ENCODE measurements at places on chromosomes 11 and 22.

GRCh38 chr11:8597182-8597581 is 3.2 kb upstream of the STK33 start:
- no peak overlapping the region for H3K27ac ChIP-seq
- no peak for DNase-seq
- H3K27me3 ChIP-seq: peaks cover 38% of the 10 kb centered on the region
- no peaks in the 10 kb centered on the region for H3K36me3 ChIP-seq
- H3K4me3 ChIP-seq: no peak overlapping the region

DNA sequence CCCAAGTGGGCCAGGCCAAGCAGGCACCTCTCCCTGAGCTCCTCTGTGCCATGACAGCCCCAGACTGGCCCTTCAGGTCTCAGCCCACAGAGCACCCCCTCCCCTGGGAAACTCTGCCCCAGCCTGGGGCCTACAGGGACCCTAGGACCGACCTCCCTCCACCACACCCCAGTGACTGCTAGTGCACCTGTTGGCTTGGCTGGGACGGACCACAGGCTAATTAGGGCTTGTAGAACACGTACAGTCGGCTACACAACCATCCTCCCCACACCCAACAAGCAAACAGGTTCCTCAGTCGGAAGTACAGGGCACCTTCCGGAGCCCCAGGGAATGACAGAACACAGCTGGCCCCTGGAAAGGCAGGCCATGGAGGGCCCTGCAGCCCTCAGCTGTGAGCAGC is 4.3 kb downstream of the SBF1 start:
- DNase-seq: no peak
- peak overlapping the region; percentile 31 for H3K4me3 ChIP-seq
- no peaks in the 10 kb centered on the region for H3K27me3 ChIP-seq
- H3K36me3 ChIP-seq: peaks cover 28% of the 10 kb centered on the region
- H3K4me1 ChIP-seq: peaks cover 53% of the 10 kb centered on the region

DNA sequence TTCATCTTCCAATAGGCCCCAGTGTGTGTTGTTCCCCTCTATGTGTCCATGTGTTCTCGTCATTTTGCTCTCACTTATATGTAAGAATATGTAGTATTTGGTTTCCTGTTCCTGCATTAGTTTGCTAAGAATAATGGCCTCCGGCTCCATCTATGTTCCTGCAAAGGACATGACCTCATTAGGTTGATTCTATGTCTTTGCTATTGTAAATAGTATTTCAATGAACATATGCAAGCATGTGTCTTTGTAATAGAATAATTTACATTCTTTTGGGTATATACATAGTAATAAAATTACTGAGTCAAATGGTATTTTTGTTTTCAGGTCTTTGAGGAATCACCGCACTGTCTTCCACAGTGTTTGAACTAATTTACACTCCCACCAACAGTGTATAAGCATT is 202.9 kb upstream of the KIRREL3 start:
- H3K27ac ChIP-seq: no peak overlapping the region
- no peaks in the 10 kb centered on the region for H3K27me3 ChIP-seq

DNA sequence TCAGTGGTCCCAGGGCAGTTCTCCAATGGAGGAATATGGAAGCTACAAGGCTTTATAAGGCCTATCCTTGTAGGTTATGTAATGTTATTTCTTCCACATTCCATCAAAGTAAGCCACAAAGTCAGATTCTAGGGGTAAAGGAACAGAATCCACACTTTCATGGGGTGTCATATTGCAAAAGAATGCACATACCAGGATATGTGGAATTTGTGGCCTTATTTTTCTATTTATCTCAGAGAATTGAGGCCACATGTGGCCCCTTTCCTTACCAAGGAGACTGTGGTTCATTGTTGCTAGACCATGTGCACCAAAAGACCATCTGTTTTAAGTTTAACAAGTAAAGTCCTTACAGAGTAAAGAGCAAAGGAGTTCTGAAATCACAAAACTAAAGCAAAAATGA is 12.9 kb downstream of the LRRC4C start:
- DNase-seq: no peak
- H3K27me3 ChIP-seq: no peaks in the 10 kb centered on the region
- H3K27ac ChIP-seq: no peak overlapping the region
- H3K4me3 ChIP-seq: no peak overlapping the region
- no peaks in the 10 kb centered on the region for H3K4me1 ChIP-seq

DNA sequence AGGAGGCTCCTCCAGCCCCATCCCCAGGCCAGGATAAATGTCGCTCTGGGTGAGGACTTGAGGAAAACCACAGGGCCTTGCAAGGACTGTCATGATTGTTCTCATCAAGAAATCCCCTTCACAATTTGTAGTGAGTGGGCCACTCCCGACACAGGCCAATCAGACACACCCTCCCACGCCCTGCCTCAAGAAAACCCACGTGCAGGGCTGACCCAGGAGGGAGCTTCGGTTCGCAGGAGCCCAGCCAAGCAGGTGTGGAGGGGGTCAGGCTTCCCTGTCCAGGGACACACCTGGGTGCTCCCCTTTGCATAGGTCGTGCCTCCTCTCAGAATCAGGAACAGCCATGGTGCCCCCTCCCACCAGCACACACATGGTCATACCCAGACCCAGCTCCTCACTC is 43.2 kb downstream of the SHANK2 start:
- H3K4me3 ChIP-seq: no peak overlapping the region
- no peak for DNase-seq
- H3K27ac ChIP-seq: no peak overlapping the region
- H3K27me3 ChIP-seq: no peaks in the 10 kb centered on the region
- no peaks in the 10 kb centered on the region for H3K36me3 ChIP-seq
- no peaks in the 10 kb centered on the region for H3K4me1 ChIP-seq

GRCh38 chr11:86047275-86047991 is 21.5 kb downstream of the PICALM start:
- H3K4me1 ChIP-seq: peaks cover 95% of the 10 kb centered on the region
- no peaks in the 10 kb centered on the region for H3K27me3 ChIP-seq
- no peaks in the 10 kb centered on the region for H3K36me3 ChIP-seq
- DNase-seq: no peak

GRCh38 chr11:68938088-68938487 is 34.4 kb downstream of the IGHMBP2 start:
- peaks cover 39% of the 10 kb centered on the region for H3K36me3 ChIP-seq
- no peak for DNase-seq
- no peaks in the 10 kb centered on the region for H3K4me1 ChIP-seq

DNA sequence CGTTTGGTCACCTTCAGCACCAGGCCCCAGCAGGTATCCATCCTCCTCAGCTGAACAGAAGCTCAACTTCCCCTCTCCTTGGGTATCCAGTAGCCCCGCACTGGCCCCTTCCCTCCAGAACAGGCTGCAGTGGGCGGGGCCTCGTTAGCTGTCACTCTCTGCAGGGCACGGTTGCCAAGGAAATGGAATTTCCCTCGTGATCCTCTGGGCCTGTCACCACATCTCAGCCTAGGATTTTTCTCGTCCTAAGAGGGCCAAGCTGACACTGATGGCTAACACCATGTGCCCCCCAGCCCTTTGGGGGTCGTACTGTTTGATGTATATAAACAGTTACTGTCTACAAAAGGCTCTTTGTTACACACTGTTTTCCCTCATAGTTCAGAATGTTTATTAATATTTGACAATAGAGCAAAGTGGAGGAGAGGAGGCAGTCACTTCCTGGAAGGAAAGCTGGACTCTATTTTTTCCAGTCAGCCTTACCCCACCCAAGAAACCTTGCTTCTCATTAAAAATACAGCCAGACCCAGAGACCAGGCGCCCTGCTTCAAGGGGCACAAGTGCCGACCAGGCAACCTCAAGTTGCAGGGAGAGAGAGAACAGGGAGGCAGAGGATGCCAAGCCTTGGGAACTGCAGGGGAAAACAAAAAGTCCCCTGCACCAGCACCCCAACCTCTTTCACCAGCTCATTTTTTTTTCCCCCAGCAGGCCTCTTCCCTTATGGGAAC is 44.5 kb downstream of the FEZ1 start:
- no peak overlapping the region for H3K4me3 ChIP-seq
- H3K27ac ChIP-seq: no peak overlapping the region
- DNase-seq: no peak
- H3K36me3 ChIP-seq: no peaks in the 10 kb centered on the region
- peaks cover 10% of the 10 kb centered on the region for H3K4me1 ChIP-seq

- no peaks in the 10 kb centered on the region for H3K27me3 ChIP-seq
- no peak for DNase-seq
- H3K4me3 ChIP-seq: no peak overlapping the region
- peaks cover 3% of the 10 kb centered on the region for H3K4me1 ChIP-seq
- H3K27ac ChIP-seq: no peak overlapping the region
These were observed 50.5 kb upstream of the AMOTL1 start for GRCh38 chr11:94717667-94718066.

DNA sequence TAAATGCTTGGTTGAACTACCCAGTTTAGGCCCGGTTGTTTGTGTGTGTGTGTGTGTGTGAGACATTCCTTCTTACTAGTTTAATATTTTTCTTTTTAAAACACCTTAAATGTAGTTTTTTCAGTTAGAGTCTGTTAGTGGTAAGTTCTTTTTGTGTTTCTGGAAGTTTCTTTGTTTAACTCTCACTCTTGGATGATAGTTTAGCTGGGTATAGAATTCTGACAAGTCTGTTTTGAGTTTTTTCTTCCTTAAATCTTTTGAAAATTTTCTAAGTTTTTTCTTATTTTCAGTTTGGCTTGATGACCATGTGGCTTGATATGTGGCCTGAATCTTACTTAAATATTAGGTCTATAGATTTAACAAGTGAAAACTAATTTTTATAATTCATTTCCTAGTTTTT is 60.1 kb downstream of the PDE3B start:
- H3K4me1 ChIP-seq: no peaks in the 10 kb centered on the region
- H3K4me3 ChIP-seq: no peak overlapping the region
- DNase-seq: no peak
- H3K27me3 ChIP-seq: no peaks in the 10 kb centered on the region
- H3K36me3 ChIP-seq: no peaks in the 10 kb centered on the region

DNA sequence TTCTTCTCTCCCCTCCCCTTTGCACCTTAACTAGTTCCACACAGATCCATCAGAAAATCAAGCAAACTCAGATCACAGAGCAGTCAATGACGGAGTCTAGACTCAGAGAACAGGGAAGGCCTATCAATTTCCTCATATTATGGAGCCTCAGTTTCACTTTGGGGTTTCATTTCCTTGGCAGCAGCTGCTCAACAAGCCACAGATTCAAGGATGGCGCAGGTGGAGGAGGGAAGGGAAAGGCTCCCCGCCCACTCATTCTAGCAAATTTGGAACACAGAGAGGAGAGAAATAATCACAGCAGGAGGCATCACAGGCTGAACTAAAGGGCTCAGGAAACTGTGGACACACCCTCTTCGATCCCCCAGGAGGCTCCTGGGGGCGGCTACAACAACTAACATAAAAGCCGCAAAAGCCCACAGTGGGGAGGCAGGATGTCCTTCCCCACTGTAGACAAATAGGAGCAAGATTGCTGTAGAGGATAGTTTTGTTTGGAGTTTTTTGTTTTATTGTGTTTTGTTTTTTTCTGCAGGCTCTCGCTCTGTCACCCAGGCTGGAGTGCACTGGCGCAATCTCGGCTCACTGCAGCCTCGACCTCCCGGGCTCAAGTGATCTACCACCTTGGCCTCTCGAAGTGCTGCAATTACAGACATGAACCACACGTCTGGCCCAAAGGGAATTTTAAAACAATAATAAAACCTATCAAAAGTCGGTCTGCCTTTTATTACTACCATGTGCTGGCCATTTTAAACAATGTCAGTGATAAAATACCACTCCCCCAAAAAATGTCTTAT is 3.4 kb downstream of the PLAAT3 start:
- peaks cover 54% of the 10 kb centered on the region for H3K4me1 ChIP-seq
- no peaks in the 10 kb centered on the region for H3K36me3 ChIP-seq
- H3K27me3 ChIP-seq: no peaks in the 10 kb centered on the region
- no peak overlapping the region for H3K27ac ChIP-seq
- no peak overlapping the region for H3K4me3 ChIP-seq

- no peaks in the 10 kb centered on the region for H3K4me1 ChIP-seq
- no peaks in the 10 kb centered on the region for H3K36me3 ChIP-seq
- H3K4me3 ChIP-seq: no peak overlapping the region
- DNase-seq: no peak
These were observed 98.3 kb downstream of the ELP4 start for GRCh38 chr11:31607914-31608313.

GRCh38 chr11:66951927-66952337 is 6.3 kb downstream of the PC start:
- peaks cover 5% of the 10 kb centered on the region for H3K36me3 ChIP-seq
- H3K4me3 ChIP-seq: no peak overlapping the region
- H3K27ac ChIP-seq: no peak overlapping the region
- DNase-seq: no peak
- no peaks in the 10 kb centered on the region for H3K27me3 ChIP-seq
